ENCODE measurements at places on chromosomes 1 and 21.
A peak's percentile ranks its signal among the peaks of the same experiment; 100 is the strongest.

DNA sequence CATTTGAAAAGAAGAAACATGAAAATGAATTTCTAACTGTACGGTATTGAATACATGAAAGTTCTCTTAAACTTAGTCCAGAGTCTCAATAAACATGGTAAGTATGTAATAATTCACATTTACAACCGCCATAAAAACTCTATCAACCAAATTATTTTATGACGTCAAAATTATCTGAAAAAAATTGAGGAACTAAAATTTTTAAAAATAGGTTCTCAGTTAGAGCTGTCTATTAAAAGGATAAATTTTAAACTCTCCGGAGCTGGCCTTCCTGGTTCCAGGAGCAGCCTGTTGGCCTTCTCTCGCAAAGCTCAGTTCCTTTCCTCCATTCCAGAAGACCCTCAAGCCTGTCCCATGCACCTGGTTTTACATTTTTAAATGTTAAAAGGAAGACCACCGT is 18.7 kb upstream of the ETS2 start:
- DNase-seq, result no peak

DNA sequence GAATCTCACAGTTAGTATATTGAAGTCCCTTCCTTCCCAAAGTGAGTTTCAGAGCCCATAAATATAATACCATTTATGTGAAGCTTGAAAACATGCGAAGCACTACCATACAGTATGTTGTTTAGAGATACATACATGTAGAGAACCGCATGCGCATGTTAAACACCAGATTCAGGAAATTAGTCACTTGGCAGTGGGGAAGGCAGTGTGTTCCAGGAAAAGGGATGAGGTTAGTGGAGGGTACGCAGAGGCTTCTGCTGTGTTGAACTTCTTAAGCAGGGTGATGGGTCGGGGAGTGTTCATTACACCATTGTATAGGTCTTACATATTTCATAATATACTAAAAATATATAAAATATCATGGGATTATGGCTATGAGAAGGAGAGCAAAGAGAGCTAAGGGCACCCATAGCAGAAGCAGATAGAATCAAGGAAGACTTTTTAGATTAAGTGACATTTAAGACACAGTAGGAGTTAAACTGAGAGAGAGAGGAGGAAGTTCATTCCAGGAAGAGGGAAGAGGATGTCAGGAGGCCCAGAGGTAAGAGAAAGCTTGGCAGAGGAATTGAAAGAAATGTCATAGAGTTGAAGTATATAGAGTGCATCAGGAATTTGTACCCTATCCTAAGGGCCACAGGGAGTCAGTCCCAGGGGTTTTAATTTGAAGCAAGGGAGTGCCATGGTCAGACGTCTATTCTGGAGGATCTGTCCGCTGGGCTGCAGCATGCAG is 43.5 kb upstream of the SARS1 start:
- DNase-seq, result peak; percentile 40

DNA sequence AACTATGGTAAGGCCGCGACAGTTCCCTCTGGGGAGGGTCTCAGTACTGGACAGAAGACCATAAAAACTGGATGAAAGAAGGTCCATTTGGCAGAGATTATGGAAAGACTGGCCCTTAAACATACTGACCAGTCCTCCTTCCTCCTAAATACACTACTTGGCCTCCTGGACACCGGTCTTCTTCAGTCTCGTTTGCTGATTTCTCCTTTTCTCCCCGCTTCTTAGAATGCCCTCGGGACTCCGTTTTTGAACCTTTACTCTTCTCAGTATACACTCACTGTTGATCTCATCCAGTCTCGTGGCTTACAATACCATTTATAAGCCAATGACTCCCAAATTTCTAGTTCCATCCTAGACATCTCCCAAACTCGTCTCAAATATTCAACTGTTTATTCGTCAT is 694 bp upstream of the MRPL9 start:
- peak; percentile 4 for DNase-seq

GRCh38 chr1:22318279-22318981 is 133.2 kb upstream of the ZBTB40 start:
- no peak for DNase-seq
